Activated T-cell treated with anti-CD3 and anti-CD28 coated beads for 24 hours (primary cell): ENCODE measurements at places on chromosomes 4 and X.

DNA sequence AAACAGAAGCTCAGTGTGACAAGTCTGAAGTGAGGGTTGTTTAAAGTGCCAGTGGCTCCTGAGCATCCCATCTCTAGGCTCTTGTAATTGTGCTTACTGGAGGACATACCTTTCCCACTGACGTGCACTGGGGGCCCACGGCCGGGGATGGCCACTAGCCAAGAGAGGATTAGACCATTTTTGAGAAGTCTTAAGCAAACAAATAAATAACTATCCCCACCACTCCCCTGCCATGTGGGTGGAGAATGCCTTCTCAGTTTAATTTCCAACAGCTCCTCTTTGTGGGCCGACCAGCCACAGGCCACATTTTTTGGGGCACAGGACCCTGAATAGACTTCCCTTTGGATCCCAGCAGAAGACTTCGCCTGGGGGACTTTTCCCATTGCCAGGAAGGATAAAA, 125.0 kb upstream of the MSX1 start:
- DNase-seq, result no peak

- no peak for DNase-seq
Measured at GRCh38 chr4:52864793-52865192, 2.7 kb downstream of the RASL11B start.

DNA sequence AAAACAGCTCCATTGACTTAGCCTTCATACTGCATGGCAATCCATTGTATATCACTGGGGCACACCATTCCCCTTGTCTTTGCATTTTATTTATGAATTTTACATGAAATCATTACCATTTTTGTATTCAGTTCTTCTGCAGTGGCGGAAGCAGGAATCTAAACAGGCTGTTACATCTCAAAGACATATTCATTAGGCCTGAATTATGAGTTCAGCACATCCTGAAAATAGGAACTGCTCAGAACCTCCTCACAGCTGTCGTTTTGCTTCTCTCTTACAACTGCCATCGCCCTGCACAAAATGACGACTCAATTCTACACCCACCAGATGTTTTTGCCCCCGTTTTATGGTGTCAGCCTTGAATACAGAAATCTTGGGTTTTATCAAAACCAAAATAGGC, 474.4 kb upstream of the MAGEB18 start:
- DNase-seq, result no peak

DNA sequence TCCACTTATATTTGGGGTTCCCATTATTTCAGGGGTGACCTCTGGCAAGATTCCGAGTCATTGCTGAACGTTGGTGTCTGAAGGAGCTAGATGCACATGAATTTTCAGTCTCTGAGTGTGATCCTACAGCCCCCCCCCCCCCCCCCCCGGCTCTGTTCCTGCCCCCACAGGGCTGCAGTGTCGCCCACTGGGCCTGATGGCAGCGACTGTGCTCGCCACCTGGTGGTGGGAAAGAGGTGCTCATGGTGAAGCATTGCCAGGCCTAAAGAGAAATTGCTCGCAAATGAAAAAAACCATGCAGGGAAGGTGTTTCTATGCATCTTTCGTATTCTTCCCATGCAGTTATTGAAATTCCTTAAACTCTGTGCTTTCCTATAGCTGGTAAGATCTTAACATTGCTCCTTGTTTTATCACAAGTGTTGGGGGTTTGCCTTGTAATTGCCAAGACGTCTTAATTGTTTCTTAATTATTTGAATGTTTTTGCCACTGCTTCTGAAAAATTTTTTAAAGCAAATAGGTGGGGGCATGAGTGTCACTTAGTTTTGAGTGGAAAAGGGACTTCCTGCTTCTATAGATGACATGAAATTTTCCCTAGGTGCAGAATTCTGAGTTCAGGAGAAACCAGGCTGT, 63.2 kb downstream of the CLDN22 start:
- DNase-seq, result peak; percentile 20

- DNase-seq, result no peak
Measured at GRCh38 chr4:153773236-153773690, 13.4 kb upstream of the RNF175 start.

DNA sequence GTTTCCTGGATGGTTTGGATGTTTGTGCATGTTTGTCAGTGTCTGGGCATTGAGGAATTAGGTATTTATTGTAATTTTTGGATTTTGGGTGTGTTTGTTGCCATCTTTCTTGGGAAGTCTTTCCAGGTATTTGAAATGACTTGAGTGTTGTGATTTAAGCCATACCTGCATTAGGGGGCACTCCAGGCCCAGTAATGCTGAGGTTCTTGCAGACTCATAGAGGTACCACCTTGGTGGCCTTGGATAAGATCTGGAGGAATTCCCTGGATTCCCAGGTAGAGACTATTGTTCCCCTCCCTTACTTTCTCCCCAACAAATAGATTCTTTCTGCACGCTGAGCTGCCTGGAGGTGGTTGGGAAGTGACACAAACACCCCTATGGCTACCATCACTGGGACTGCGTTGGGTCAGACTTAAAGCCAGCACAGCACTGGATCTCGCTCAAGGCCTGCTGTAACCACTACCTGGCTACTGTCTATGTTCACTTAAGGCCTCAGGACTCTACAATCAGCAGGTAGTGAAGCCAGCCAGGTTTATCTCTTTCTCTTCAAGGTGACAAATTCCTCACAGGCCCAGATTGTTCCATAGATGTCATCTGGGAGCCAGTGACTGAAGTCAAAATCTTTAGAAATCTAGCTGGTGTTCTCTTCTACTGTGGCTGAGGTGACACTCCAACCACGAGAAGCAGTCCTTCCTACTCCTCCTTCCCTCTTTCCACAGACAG, 643.6 kb downstream of the PDHA2 start:
- DNase-seq, result no peak

GRCh38 chrX:16832301-16832700, 37.9 kb downstream of the RBBP7 start:
- DNase-seq, result no peak

DNA sequence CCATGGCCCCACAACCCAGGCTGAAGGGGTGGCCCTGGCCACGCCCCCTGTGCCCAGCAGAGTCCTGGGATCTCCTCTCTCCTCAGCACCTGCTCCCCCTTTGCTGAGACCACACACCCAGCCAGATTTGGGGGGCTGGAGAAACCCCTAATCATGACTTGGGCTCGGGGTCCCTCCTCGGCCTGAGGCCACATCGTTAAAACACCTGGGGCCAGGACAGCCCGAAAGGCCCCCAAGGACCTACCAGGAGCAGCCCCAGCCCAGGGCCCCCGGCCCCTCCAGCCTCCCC, 116.7 kb downstream of the FAM53A start:
- no peak for DNase-seq

GRCh38 chr4:65515646-65516045, 154.6 kb downstream of the EPHA5 start:
- no peak for DNase-seq

DNA sequence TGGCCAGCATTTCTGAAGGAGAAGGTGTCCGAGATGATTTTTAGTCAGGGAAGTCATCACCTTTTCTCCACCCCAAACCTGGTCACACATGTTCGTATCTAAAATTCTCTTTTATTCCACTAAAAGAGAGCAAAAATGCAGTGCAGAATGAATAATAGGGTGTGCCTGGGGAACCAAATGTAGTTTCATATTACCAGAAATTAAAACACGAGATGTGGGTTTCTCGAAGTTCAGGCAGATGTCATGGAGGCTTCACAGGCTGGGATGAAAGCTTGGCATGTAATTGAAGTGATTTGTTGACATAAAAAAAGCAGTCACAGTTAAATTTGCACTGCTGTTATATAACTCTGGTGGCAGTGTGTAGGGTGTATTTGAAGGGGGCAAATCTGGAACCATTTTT, 165.5 kb upstream of the PDE5A start:
- no peak for DNase-seq

DNA sequence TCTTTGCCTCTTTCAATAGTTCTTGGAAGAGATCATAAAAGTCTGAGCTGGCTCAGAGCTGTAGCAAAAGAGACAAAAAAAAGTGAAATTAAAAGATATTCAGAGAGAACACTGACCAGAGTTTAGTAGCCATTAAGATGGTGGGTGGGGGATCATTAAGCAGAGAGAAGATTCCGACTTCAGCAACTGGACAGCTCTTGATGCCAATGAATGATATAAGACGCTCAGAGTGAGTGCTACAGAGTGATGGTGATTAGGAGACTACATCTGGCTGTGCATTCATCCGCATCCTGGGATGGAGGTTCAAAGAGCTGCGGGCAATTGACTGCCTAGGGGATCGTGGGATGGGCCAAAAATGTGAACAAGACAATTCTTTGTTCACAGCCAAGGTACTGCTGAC, 178.5 kb downstream of the PACRGL start:
- no peak for DNase-seq
